ENCODE measurements at places on chromosomes 1 and 21.

- no peak for DNase-seq
Measured at GRCh38 chr1:7121622-7121988, 336.4 kb downstream of the CAMTA1 start.

DNA sequence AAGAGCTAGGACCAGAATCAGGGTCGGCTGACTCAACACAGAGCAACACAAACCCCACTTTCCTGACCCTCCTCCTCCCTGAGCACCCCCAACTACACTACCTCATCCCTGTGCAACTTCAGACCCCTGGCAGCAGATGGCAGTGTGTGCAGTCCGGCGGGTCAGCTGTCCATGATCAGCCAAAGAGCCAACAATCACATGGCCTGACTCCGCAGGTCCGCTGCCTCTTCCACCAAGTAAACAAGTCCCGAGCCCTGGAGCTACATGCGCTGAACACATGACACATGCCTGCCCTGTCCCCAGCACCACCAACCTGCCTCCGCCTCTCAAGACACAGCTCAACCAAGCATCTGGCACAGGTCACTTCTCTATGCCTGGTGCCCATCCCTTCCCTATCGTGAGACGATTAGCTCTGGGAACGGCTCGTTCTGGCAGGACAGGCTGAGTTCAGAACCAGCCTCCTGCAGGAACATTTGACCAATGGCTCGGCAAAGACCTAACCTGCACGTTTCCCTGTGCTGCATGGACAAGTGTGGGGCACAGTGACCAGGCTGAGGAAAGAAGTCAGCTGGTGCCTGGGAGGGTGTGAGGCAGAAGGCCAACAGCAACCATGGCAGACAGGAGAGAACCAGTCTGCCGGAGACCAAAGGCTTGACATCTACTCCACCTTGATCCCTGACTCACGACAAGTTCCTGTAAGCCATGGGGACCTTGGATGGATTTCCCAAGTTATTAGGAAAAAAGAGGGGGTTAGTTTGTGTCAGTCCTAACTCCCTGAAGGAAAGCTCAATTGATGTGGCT lies 60.3 kb downstream of the CD46 start:
- DNase-seq: no peak

- no peak for DNase-seq
Measured at GRCh38 chr1:159779403-159779851, 1.3 kb upstream of the DUSP23 start.

- no peak for DNase-seq
Measured at GRCh38 chr21:29008367-29008766, 10.8 kb downstream of the RWDD2B start.

DNA sequence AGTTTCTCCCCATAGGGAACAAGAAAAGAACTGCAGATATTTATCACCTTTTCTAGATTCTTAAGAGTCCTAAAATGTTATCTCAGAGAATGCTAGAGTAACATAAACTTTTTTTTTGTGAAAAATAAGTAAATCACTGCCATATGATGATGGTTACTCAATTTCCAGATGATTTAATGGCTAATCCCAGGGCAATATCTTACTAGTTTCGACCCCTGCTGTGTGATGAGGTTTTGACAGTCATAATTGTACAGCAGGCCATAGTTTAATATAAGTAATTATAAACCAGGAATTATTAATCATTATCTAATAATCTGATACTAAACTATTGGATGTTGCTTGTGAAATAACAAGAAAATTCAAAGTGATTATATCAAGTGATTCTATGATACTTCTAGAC lies 210.6 kb downstream of the HLX start:
- DNase-seq: no peak

DNA sequence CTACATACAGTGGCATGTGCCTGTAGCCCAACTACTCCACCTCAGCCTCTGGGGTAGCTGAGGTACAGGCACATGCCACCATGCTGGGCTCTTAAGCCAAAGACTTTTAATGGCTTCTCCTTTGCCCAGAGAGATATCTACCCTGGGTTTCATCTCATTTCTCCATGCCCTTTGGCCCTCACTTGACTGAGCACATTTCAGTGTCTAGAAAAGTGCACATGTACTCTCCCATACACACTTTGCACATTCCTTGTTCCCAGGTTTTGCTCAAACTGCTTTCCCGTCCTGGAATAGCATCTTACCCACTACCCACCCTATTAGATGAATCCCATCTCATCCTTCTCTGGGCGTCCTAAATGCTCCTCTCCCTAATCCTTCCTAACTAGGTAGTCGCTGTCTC lies 10.2 kb upstream of the RXRG start:
- no peak for DNase-seq

DNA sequence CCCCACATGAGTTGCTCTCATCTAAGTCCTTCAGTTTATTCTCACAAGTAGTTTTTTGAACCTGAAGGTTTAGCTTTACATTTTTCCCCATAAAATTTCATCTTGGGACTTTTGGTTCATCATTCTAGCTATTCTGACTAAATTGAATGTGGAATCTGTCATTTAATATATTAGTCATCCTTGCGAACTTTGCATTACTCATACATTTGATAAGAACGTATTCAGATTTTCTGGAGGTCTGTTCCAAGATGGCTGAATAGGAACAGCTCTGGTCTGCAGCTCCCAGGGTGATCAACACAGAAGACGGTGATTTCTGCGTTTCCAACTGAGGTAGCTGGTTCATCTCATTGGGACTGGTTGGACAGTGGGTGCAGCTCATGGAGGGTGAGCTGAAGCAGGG lies 59.8 kb upstream of the CSF1 start:
- DNase-seq: no peak

DNA sequence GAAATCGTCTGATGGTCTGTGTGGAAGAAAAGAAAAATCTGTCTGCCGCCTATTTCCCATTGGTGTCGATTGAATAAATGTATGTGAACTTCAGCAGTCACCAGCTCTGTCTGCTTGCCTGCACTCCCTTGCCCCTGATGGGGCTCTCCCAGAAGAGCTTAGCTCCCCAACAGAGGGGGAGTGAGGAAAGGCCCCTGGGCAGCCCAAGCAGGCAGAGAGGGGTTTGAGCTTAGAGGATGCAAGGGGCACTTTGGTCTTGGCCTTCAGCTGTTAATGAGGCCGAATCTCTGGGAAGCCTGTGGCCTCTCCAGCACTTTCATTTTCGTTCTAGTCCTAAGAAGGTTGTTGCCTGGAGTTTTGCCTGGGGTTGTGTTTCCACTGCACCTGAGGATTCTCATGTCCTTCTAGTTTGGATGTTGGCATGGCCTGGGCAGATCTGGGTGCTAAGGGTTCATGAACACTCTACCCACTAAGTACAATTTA lies 2.8 kb downstream of the FOXD2 start:
- no peak for DNase-seq

DNA sequence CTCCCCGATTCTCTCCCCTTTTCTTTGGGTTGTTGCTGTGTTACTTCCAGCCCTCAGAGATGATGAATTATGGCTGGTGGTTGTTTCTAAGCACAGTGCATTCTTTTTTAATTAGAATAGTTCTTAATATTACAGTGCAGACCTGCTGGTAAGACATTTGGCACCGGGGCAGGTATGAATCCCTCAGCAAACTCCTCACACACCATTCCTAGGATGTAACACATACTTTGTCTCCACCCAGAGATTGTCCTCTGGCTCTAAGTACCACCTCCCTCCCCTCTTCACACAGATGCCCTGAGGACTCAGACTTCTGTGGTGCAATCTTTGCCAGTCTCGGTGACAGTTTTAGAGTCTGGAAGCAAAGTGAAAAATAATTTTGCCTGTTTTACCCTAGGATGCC lies 143.1 kb downstream of the HLX start:
- DNase-seq: no peak

- no peak for DNase-seq
Measured at GRCh38 chr1:242774256-242774655, 249.8 kb upstream of the PLD5 start.

All from SJSA1 (cell line).